ENCODE measurements at places on chromosomes 12 and 14.

DNA sequence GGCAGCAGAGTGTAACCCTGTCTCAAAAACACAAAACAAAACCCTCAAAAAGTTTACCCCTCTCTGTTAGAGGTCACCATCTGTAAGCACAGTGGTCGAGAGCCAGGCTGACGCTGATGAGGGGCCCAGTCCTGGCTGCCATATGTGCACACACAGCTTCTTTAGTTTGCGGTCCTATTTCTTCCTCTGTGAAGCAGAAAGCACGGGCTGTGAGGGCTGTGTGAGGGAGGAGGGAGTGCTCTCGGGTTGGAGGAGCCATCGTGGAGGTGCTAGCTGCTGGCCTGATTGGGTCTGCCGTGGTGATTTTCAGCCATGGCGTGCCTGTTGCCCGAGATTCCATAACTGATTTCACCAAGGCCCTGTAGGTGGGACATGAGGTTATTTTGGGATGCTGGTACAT, 3.5 kb downstream of the ULK1 start:
- no peak for DNase-seq

GRCh38 chr12:75270157-75270556, 60.0 kb downstream of the CAPS2 start:
- peak; percentile 72 for DNase-seq

- DNase-seq: no peak
Observed at GRCh38 chr14:87080146-87080545, 912.8 kb downstream of the GALC start.

- peak; percentile 43 for DNase-seq
Observed at GRCh38 chr14:60092526-60092920, 800 bp downstream of the PCNX4 start.

DNA sequence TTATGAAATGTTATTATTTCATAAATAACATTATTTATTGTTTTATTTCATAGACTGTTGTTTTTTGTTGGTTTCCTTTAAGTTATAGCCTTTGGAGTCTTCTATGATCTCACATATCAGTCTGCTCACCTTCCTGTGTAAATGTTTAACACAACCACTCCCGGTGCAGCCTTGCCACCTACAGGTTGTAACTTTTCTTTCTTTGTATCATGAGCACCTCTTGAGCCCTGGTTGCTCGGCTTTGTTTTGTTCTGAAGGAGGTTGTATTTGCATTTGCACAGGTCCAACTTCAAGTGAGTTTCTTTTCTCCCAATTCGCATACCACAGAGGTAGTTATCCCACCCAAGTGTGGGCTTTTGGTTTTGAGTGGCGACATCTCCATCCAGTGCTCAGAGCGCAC, 121.4 kb downstream of the SLC15A4 start:
- peak; percentile 15 for DNase-seq

GRCh38 chr12:12505544-12506495, 56.8 kb downstream of the DUSP16 start:
- no peak for DNase-seq

GRCh38 chr14:57897144-57897748, 31.4 kb upstream of the SLC35F4 start:
- DNase-seq: no peak

DNA sequence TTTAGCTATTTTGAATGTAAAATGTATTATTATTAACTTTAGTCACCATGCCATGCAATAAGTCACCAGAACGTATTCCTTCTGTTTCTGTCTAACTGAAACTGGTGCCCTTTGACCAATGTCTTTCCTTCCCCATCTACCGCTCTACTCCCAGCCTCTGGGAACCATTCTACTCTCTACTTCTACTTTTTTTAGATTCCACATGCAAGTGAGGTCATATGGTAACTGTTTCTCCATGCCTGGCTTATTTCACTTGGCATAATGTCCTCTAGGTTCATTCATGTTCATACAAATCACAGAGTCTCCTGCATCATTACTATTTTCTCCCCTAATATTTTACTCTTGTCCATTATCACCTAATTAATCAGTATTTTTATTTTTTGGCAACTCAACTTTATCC, 160.1 kb downstream of the TMX1 start:
- DNase-seq: no peak

- no peak for DNase-seq
Observed at GRCh38 chr12:6955108-6956020, 4.2 kb downstream of the PTPN6 start.

DNA sequence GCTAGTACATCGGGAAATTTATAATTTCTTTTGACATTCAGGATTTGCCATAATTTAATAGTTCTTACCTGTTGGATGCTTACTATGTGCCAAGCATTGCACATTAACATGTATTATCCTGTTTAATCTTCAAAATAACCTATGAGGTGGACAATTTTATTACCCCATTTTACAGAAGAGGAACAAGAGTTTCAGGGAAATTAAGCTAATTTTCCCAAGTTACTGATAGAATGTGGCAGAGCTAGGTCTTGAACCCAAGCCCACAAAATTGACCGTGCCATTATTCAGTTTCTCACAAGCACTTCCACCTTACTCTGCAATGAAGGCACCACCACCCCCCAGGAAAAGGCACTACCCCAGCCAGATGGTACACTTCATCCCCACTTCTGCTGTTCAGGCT, 161.1 kb upstream of the PLEKHG7 start:
- DNase-seq: no peak

DNA sequence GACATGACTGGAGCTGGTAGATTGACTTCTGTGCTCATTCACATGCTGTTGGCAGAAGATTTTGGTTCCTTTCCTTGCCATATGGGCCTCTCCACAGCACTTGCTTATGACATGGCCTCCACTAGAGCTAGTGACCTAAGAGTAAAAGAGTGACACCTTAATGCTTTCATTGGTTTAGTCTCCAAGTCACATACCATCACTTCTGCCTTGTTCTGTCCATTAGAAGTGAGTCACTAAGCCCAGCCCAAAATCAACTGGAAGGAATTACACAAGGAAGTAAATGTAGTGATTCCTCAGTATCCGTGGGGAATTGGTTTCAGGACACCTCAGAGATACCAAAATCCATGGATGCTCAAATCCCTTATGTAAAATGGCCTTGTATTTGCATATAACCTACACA, 81.3 kb downstream of the PPHLN1 start:
- peak; percentile 23 for DNase-seq

DNA sequence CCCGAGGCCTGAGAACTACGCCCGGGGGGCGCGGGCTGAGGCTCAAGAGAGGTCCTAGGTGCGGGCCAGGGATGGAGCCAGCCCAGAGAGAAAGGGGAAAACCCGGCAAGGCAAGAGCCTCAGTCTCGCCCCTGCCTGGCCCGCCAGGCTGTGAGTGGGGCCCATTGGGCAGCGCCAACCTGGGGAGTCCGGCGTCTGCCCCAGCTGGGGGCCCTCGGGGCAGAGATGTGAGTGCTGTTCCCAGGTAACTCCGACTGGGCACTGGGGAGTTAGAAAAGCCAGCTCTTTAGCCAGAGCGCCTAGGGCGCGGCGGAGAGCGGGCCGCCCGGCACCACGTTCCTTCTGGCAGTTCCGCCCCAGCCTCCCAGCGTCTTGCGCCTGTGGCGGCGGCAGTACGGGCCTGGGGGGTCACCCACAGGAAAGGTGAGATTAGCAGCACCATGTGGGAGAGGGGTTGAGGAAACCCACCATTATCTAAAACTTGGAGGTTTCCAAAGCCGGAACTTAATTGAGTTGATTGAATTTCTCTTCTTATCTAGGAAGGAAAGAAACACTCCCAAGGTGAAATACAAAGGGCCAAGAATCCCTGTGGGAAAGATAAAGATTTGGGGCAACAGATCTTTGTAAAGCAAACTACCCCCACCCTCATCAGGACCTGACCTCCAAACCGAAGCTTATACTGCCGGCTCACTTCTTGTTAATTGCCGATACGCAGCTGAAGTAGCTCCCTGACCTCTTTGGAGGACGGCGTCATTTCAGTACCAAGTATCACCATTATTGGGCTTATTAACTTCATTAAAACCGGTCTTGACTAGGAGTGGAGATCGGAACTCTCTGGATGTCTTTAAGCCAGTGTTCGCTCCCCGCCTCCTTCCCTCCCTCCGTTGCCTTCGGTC, 11.6 kb downstream of the OTX2 start:
- DNase-seq: no peak

DNA sequence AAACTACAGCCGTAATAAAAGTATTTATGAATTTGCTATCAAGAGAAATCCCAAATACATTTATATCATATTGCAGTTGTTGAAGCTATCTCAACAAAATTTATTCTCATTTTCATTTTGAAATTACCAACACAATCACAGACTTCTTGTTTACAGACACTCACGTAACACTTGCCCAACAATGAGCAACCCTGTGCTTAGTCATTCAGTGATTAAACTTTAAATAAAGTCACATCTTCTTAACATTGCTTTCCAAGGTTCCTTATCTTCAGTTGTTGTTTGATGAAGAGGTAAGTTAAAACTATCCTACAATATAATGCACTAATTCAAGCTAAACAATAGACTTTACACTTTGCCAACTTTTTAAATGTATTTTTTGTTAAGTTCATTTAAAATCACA, 601.8 kb downstream of the SLC16A7 start:
- DNase-seq: peak; percentile 16

DNA sequence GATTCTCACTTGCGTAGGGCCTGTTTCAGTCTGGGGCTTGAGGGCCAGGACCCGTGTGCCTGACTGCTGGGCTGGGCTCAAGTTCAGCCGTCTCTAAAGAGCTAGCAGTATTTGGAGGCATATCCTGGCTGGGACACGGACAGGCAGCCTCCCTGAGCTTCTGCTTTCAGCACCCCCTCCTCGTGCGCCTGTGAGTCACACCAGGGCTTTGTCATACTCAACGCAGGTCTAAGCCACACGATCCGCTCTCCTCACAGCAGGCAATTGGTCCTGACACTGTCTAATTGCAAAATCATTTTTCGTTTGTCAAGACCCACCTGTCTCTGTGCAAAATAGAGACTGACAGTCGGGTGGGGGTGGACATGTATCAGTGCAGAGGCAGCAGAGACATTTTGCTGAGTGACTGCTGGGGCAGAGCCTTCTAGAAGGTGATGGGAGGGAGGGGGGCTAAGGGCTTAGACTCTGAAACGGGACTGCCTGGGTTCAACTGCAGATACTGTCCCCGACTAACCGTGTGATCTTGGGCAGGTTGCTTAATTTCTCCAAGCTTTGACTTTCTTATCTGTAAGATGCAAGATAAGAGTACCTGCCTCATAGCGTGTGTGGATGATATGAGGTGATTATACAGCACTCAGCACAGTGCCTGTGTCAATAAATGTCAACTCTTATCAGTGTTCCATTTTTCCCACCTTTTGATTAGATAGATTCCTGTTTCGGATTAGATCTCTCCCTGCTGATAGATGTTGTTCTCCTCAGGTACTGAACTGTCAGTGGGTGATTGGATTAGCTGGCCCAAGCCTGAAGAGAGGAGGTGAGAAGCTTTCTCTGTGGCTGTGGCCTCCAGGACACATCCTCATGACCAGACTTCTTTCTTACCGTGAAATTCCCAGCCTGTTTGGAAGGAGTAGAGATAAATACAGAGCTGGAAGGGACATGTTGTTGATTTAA, 53.1 kb downstream of the KCNA1 start:
- DNase-seq: peak; percentile 61

GRCh38 chr12:112419297-112420133, 768 bp downstream of the PTPN11 start:
- DNase-seq: peak; percentile 86

GRCh38 chr12:27953817-27954216, 18.7 kb downstream of the PTHLH start:
- no peak for DNase-seq

GRCh38 chr14:71049435-71050133, 142.3 kb downstream of the PCNX1 start:
- no peak for DNase-seq

DNA sequence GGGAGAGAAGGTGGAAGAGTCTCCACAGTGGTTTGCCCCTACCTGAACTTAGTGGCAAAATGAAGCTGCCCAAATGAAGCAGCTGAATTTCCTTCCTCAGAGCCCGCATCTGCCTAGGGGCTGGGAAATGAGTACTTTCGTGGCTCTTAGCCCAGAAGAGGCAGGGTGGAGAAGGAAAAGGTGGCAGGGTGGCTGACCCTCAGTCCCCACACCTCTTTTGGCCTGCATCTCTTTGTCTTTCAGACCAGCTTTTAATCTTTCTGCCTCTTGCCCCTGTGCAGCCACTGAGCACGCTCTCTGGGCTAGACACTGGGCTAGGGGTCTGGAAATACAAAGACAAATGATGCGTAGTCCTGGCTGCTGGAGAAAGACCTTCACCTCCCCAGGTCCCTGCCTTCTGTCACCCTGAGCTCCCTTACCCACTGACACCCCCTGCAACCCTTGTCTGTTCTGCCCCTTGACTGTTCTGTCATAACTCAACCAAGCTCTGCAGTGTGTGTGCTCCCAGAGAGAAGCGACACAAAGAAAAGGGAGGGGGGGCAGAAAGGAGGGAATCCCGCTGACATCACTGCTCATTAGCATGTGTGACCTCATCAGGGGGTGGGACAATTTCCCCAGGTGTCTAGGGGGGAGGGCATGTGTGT, 371 bp upstream of the REM2 start:
- peak; percentile 82 for DNase-seq

GRCh38 chr14:98177551-98177950, 1094.4 kb downstream of the BCL11B start:
- no peak for DNase-seq

DNA sequence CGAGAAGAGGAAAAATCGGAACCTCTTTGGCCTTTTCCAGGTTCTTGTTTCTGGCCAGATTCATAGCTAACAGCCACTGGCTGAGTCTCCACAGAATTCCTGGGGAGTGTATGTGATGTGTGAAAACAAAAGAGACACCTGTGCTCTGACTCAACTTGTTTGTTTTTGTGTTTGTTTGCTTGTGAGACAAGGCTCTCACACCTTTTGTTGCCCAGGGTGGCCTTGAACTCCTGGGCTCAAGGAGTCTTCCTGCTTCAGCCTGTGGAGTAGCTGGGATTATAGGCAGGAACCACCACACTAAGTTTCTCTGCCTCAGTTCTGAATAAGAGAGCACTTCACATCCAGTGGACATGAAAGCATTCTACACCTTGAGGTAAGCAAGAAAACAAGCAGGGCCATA, 22.7 kb downstream of the MFAP5 start:
- peak; percentile 84 for DNase-seq

DNA sequence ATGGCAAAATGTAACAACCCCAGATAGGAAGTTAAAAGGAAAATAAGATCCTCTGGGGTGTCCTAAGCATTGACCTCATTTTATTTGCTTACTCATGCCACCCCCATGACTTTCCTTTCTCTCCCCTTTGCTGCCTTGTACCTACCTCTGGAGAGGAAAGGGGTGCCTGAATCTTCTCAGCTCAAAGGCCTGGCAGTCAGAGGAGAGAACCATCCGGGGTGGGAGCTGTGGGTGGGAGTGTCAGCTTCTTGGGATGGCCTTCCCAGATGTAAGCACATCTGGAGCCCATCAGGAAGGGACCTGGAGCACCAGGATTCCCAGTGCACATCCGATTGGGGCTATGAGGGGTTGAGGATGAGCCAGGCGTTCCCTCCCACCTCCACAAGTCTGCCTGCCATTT, 5.2 kb upstream of the ITGA5 start:
- DNase-seq: no peak

- no peak for DNase-seq
Observed at GRCh38 chr12:3437986-3438385, 53.0 kb upstream of the PRMT8 start.
